H1 (cell line): ENCODE measurements at places on chromosomes 2 and 18.

DNA sequence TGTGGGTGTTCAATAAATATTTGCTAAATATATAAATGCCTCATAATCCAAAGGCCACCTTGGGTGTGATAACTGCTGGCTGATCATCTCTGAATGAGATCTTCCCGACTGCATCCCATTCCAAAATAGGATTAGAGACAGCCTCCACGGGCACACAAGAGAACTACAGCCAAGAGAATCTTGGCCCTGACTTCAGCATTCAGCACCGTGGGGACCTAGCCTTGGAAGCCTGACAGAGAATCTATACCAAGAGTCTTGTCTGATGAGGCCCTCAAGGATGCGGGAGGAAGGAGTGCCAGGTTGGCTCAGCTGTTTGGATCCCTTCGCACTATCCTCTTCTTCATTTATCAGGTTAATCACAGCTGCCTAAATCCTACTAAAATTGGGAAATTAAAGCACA, 85.8 kb downstream of the RBM43 start:
- no peak for DNase-seq

DNA sequence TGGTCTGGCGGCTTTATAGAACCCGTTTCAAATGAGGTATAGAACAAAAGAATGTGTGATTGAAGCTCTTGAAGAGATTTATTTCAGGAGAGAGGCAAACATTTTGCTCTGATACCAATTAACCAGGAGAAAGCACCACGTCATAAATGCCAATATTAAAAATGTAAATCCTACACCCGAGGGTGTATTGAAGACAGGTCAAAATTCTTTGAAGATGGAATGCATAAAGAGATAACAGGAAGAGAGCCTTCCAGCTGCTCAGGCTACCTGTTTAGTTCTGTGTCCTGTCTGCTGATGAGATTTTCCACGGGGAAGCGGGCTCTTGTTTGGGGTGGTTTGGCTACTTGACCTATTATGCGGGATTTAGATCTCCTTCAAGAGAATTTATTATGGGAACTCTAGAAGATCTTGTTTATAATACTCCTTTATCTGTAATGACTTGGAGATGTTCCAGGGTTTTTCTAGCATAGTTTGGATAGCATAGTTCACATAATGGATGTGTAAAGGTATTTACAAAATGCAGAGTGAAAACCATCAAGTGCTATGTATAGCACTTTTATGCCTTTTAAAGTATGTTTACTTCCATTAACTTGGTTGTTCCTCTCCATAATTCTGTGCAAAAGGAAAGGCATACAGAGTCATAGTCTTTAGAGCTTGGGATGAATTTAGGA, 204.5 kb upstream of the SPRED2 start:
- no peak for DNase-seq

DNA sequence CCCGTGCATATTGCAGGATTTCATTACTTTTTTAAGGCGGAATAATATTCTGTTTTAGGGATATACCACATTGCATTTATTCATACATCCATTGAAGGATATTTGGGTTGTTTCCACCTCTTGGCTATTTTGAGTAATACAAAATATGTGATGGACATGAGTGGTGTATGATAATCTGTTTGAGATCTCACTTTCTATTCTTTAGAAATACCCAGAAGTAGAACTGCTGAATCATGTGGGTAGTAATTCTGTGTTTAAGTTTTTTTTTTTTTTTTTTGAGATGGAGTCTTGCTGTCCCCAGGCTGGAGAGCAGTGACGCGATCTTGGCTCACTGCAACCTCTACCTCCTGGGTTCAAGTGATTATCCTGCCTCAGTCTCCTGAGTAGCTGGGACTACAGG, 201.4 kb downstream of the NYAP2 start:
- no peak for DNase-seq

- DNase-seq: no peak
Measured at GRCh38 chr2:27583390-27583915, 611 bp downstream of the ZNF512 start.

GRCh38 chr2:235026649-235027557, 75.1 kb downstream of the SH3BP4 start:
- DNase-seq: no peak

DNA sequence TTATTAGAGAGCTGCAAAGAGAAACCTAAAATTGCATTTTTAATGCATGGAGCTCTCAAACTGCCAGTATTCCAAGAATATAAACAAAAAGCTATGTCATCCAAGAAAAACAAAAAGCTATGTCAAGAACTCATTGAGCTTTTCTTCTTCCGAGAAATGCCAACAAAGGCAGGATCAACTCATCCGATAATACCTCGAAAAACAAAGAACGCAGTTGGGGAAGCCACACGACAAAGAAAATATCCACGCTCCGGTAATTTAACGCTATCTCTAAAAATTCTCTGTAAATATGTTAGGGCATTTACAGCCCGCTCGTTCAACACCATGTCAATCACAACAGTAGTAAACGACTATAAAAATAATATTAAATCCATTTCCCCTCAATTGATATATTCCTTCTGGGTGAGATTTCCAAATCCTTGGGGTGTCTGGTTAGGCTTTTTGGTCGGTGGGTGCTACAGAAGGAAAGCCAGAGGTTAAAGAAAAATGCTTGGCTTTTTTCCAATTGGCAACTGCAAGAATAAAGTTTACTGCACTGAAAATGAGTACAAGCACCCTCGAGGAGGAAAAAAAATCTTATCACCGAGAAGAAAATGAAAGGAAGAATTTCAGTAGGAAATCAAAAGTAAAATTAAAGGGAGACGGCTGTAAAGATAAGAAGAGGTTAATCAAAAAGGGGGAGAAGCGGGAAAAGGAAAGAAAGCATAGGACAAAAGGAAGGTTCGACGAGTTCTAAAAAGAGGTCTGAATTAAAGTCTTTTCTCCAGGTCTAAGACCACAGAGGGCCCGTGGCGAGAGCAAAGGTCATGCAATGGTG, 856 bp downstream of the TIA1 start:
- DNase-seq: no peak

DNA sequence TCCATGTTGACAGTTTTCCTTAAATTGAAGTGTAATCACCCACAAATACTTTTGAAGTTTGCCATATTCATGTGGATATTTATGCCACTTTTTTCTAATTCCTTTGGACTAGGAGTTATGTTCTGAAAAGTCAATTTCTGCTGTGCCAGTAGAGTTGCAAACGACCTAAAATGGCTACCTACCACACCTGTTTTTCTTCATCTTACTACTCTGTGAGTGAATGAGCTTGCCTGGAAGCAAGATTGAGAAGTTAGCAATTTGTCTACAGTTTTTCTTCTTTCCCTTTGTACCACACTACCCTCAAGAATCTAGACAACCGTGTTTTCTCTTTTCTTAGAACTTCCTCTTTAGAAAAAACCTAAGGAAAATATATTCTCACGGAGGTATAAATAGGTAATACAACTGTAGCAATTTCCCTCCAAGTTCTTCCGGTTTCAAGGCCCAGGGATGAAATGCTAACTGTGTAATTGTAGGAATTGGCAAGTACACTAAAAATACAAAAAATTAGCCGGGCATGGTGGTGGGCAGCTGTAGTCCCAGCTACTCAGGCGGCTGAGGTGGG, 7.3 kb upstream of the SLC39A10 start:
- no peak for DNase-seq
